ENCODE measurements at places on chromosomes 12 and 14.

DNA sequence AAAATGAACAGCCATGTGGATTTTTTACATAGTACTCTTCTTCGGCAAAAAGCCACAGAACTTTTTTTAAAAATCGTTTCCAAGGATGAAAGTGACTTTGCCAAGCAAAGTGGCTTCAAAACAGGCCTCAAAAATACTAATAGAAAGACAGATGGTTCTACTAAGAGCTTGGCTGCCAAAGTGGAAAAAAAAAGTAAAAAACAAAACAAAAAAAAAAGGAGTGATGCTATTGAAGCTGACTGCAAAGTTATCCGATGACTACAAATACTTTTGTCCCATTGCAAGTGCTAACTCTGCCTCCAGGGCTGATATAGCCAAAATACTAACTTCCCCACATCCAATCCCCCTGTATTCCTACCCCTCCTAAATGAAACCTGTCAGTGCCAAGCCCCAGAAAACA, 277.6 kb downstream of the SOX5 start:
- no peak for DNase-seq

GRCh38 chr14:75614179-75614578, 35.8 kb downstream of the FLVCR2 start:
- DNase-seq, result no peak

- DNase-seq, result no peak
Measured at GRCh38 chr12:72471806-72472205, 199.6 kb downstream of the TRHDE start.

DNA sequence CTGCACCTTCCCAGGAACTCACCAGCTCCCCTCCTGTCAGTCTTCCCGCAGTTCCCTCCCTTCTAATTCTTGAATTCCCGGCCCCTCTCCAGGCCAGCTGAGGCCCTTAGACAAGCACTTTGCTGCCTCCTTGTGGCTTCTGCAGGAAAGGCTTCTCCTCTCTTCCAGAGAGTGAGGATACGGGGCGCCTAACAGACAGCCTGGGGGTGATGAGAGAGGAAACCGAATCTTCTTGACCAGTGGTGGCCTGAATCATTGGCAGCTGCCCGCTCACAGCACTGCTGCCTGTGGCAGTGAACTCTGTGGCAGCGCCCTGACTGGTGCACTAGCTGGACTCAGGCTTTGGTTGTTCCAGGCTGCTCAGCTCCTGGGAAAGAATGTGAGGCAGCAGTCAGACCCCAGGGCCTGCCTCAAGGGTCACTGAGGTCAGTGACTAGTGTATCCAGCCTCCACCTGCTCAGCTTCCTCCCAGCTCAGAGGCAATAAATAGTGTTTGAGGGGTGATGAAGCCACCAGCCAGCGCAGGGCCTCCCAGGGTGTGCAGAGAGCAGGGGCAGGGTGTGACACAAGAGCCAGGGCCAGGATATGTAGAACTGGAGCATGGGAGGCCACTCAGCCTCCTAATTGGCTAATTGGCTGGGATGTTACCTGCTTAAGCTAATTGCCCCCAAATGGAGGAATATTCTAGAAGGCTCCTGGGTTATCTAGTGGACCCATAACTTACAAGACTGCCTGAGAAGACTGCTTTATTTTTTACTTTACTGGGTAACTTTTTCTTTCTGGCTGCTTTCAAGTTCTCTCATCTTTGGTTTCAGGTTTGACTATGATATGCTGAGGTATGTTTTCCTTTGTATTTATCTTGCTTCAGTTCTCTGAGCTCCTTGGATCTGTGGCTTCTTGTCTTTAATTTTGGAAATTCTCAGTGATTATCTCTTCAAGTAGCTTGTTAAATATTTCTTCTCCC, 12.9 kb upstream of the MCRS1 start:
- peak; percentile 76 for DNase-seq

- DNase-seq, result no peak
Measured at GRCh38 chr12:20211541-20211940, 156.8 kb upstream of the PDE3A start.

DNA sequence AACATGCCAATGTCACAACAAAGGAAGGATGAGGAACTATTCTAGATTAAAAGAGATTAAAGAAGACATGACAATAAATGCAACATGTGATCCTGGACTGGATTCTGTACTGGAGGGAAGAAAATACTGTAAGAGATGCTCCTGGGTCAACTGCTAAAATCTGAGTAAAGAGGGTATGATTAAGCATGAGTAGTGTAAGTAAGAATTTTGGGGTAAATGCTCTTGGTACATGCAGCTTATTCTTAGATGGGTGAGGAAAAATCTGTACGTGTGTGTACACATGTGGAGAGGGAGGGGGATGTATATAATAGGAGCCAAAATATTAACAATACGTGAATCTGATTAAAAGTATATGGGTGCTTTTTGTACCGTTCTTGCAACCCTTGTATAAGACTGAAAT, 66.0 kb downstream of the CDC42BPB start:
- no peak for DNase-seq

DNA sequence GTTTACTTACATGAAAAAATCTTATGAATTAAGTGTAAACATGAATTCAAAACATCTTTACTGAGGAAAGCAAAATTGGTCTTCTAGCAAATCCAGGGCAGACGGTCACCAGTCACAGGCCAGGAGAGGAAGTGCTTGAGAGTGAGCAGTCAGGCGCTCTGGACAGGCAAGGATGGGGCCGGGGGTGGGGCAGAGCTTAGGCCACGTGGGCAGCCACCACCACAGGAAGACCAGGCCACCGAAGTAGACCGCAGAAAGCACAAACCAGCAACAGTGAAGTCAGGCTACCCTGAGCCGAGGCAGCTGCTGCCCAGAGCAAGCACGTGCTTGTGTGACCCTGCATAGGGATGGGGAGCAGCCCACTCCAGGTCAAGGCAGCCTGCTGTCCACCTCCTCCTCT, 33.5 kb downstream of the SLC6A12 start:
- DNase-seq, result no peak

DNA sequence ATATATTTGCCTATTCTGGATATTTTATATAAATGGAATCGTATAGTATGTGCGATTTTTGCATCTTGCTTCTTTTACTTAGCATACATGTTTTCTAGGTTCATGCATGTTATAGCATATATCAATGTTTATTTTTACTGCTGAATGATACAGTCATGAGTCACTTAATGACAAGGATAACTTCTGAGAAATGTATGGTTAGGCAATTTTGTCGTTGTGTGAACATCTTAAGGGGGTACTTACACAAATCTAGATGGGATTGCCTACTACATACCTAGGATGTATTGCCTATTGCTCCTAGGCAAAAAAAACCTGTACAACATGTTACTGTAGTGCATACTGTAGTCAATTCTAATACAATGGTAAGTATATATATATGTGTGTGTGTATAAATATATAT, 8.8 kb downstream of the USP15 start:
- peak; percentile 58 for DNase-seq

DNA sequence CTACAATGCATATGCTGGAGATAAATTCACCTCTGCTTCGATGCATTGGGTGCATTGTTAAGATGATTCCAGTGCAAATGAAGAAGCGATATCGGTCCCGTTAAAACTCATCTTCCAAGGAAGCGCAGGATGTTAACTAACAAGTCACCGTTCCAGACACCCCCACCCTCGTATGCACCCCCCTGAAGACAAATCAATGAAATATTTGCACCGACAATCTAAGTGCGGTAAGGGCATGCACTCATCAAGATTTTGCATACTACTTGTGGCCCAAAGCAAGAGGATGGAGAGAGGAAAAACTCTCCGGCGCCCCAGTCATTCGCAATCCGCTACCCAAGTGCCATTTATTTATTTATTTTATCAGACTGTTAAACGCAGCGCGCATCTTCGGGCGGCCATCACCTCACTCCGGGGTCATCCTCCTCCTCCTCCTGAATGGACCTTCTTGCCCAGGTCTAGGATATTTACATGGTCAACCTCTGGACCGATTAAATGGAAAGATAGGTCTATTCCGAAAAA, 1.2 kb downstream of the NOVA1 start:
- peak; percentile 34 for DNase-seq

DNA sequence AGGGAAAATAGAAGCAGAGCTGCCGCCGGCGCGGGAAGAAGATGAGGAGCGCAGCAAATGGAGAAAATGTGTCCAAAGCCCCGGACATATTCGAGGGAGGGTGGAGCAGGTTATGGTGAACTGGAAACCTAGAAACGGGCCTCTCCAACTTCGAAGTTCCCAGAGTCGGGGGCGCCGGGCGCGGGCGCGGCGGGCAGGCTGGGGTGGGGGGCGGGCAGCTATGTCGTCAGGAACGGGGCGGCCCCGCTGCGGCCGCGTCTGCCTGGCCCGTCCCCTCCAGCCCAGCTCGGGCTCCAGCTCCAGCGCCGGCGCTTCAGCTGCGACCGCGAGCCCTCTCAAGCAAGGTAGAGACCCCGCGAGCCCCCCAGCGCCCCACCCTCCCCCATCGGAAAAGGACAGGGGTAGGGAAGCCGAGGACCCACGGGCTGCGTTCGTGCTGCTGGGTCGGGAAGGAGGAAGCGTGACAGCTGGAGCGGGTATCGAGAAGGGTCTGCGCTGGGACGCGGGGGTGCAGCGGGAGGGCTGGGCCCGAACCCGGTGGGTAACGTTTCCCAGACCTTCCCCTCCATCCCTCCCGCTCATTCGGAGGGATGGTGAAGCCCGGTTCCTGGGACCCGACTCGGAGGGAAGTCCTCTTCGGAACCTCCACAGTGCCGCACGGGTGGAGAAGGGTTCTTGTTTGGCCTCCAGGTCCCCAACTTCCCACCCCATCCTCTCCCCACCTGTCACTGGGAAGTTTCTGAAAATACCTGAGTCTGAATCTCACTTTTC, 1.0 kb downstream of the DGKA start:
- peak; percentile 32 for DNase-seq

- peak; percentile 64 for DNase-seq
Measured at GRCh38 chr12:91111366-91112325, at the start of gene LUM. Gene LUM (minus strand): TSS chr12:91111494. CDS start chr12:91108979, 2,515 bp downstream.

DNA sequence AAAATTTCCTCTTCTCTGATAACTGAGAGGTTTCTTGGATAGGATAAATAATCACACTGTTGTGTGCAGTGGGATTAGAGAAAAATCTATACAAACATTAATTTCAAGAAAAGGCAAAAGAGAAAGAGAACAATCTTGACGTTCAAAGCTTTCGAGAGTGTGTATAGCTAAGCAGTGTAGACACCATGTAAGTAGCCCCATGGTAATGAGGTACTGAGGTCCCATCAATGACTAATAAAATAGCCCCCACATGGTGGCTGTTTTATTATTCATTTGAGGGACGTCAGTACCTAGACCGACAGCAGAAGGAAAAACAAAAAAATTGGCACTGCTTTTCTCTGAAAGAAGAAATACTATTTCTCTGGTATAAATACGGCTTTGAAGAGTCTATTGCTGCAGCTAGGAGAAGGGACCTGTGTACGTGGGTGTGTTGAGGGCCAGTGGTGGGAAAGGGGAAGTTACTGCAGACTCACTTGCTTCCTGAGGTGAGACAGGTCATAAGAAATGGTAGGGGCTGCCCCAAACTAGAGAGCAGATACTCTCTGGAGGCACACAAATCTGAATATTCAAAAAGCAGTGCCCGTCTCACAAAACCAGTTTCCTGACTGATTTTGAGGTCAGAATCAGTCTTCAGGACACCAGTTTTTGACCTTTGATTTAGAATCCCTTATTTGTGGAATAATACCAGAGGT, 339.8 kb downstream of the EMP1 start:
- no peak for DNase-seq
